Stimulated activated CD8-positive, alpha-beta memory T cell treated with anti-CD3 and anti-CD28 coated beads, Interleukin-4, amount 100 ng/mL, for 48 hours (primary cell): ENCODE measurements at places on chromosomes 12 and 14.

- no peak for DNase-seq
Observed at GRCh38 chr12:14416658-14417057, 51.2 kb downstream of the ATF7IP start.

DNA sequence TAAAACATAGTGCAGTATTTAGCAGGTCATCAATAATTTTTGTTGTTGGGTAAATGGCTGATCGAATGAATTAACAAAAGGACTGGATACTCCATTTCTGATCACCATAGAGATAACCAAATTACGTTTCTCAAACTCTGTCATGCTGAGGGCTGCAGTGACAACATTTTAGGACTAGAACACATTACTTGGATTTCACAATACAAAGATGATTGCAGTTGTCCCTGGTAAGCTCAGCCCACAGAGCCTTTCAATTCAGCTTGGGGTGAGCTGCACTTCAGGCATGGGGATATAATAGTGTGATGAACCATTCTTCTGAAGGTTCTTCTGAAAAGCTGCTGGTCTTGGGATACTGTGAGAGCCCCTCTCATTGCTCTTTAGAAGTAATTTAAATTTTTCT, 74.3 kb downstream of the FAR2 start:
- DNase-seq, result no peak

GRCh38 chr14:59317346-59317745, 128.9 kb downstream of the DAAM1 start:
- DNase-seq, result no peak

DNA sequence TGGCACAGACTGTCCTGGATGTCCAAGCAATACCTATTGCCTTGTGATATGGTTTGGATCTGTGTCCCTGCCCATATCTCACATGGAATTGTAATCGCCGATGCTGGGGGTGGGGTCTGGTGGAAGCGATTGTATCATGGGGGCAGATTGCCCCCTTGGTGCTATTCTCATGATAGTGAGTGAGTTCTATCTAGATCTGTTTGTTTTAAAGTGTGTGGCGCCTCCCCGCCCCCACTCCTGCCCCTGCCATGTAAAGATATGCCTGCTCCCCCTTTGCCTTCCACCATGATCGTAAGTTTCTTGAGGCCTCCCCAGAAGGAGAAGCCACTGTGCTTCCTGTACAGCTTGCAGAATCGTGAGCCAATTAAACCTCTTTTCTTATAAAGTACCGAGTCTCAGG, 16.8 kb upstream of the LRRC10 start:
- DNase-seq, result no peak

DNA sequence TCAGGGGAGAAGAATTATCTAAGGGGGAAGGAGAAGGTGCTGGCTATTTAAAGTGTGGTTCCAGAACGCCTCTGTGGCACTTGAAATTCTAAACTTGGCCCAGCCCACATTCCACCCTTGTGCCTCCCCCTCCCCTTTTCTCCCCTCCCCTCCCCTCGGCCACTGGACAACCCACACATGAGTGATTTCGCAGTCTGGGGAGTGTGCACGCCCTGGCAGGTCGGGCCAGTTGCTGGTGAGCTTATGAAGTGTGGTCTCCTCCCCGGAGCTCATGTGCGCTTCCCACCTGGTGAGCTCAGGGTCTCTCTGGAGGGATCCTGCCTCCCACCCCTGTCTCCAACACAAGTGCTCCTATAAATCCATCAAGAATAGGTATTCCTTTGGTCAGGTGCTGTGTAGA, at the start of gene SLC6A13:
SLC6A13 (minus strand) TSS at position 20 of the 400 bp plus-strand sequence. CDS start 2,784 bp downstream, outside the sequence.
- DNase-seq, result no peak

DNA sequence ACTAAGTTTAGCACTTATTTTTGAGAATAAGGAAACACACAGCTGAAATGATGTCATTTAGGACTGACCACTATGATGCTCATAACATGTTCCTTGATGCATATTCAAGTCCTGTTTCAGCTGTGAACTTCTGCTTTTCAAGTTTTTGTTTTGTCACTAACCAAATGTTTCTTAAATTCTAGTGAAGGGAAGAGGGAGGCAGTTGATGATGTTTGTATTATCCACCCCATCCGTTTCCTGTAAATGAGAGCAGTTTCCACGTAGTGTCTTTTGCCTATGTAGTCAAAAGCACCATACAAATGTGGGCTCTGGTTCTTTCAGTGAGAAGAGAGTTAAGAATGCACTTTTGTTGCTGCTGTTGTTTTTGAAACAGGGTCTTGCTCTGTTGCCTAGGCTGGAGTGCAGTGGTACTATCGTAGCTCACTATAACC, 491.8 kb downstream of the PCNX1 start:
- no peak for DNase-seq

GRCh38 chr14:89339579-89339978, 77.5 kb downstream of the FOXN3 start:
- DNase-seq, result no peak

DNA sequence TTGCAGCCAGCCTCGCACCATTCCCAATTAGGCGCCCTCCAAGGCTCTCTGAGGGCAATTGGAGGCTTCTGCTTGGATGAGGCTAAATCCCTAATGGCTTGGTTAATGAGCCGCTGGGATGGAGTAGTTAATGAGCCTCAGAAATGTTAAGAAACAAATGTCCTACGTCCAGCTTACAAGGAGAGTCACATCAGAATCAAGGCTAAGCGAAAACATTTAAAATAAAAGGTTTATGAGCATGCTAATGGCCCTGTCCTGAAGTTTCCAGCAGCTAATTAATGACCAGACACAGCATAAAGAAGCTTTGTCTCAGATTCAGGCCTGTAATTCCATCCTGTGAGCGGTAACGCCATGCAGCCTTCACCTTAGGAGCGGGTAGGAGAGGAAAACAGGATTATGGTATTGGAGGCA, 200.7 kb upstream of the BCL2L14 start:
- no peak for DNase-seq

DNA sequence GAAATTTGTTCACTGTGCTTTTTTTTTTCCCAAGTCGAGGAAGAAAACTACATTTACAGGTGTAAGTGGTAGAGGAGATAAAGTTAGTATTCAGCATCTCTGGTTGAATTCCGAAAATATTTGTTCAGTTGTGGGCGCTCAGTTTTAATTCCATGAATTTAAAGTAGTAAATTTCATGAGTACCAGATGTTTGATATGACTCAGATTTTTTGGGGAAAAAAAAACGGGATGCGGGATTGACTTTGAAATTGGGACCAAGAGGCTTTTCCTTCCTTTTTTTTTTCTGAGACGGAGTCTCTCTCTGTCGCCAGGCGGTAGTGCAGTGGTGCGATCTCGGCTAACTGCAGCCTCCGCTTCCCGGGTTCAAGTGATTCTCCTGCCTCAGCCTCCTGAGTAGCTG, 1.6 kb downstream of the TULP3 start:
- DNase-seq, result no peak

- no peak for DNase-seq
Observed at GRCh38 chr12:113727651-113728061, 238.5 kb downstream of the RBM19 start.

DNA sequence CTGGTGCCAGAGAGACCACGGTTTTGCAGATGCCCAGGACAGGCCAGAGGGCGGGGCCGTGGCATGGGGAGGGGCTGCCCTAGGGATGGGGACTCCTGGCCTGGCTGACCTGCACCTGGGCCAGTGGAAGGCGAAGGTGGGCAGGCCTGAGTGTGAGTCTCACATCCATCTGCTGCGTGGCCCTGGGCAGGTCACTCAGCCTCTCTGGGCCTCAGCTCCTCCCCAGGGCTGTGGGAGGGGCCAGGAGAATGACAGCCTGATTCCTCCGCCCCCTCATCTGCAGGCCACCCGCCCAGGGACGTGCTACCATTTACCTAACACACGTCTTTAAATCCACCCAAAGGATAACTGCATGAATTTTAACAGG, 90.9 kb downstream of the GALNT9 start:
- no peak for DNase-seq

DNA sequence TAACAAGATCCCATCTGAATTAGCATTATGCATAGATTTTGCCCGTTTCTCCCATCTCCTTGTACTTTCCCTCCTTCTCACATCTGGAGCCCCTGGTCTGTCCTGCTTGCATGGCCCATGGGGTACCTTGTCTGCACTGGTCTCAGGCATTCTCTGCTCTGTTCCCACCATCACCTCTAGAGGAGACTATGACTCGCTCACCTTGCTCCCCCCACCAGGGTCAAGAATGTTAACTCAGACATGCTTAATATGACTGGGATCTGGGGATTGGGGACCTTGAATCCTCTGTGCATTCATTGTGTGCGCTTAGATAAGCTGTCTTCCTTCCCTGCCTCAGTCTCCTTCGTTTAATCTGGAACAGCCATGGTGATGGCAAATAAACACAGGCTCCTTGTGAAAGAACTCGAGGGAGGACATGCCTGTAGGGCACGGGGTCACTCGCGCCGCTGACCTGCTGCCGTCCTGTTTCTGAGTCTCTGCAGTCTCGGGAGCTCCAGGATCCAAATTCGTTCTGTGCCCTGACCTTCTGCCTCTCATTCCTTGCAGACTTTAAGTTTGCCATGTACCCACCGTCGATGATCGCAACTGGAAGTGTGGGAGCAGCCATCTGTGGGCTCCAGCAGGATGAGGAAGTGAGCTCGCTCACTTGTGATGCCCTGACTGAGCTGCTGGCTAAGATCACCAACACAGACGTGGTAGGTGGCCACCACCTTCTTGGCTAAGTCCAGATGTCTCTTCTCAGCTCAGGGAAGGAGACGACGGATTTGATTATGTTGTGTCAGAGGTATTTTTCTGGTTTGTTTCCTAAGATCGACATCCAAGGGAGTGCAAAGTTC, 15.0 kb downstream of the CCND2 start:
- peak; percentile 32 for DNase-seq

- DNase-seq, result no peak
Observed at GRCh38 chr12:14418451-14418890, 53.0 kb downstream of the ATF7IP start.

DNA sequence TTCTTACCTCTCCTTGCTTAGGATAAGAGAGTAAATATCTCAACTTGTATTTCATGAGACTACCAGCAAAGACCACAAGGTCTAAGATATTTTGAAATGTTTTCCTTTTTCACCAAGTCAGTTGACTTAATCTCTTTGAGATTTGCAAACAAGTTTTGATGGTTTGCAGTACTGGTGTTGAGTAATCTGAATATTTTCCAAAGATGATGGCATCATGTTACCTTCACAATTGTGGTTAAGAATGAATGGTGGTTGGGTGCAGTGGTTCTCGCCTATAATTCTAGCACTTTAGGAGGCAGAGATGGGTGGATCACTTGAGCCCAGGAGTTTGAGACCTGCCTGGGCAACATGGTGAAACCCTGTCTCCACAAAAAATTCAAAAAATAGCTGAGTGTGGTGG, 225.7 kb downstream of the TMTC2 start:
- no peak for DNase-seq

- no peak for DNase-seq
Observed at GRCh38 chr12:56308714-56309113, 7.1 kb downstream of the CNPY2 start.

GRCh38 chr14:59085207-59085739, 103.2 kb upstream of the DAAM1 start:
- DNase-seq, result no peak

GRCh38 chr14:89331398-89331797, 85.6 kb downstream of the FOXN3 start:
- no peak for DNase-seq

DNA sequence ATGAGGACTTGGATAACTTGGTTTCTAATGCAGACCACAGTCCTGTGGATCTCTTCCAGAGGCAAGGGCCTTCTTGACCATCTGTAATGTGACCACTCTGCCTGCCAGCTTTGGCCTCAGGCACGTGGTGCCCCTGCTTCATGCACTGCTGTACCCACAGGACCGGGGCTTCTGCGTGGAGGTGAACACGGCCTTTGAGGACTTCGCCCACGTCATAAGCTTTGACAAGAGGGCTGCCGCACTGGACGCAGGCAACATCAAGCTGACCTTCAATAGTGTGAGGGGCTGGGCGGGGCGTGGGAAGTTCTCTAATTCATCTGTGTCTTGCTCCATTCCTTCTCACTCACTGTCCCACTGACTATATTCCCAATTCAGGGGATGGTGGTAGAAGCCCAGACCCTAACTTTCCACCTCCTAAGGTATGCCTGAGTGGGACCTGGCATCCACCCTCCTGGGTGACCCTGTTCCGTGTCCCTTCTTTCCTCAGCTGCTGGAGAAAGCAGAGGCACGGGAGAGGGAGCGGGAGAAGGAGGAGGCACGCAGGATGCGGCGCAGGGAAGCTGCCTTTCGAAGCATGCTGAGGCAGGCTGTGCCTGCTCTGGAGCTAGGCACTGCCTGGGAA, 18.5 kb downstream of the PRPF40B start:
- DNase-seq, result no peak

DNA sequence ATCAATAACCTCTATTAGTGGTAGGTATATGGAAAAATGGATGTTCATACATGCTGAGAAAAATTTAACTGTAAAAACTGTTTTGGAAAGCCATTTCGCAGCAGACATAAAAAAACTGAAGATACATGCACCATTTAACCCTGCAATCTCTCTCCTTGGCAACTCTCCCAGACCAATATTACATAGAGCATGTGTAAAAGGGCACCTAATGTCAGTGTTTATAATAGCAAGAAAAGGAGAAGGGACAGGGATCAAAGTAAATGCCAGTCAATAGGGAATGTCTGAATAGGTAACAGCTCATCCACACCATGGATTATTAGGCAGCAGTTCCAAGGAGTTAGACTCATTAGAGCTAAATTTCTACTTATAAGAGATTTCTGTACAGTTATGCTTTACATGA, 77.2 kb downstream of the BTG1 start:
- DNase-seq, result no peak

DNA sequence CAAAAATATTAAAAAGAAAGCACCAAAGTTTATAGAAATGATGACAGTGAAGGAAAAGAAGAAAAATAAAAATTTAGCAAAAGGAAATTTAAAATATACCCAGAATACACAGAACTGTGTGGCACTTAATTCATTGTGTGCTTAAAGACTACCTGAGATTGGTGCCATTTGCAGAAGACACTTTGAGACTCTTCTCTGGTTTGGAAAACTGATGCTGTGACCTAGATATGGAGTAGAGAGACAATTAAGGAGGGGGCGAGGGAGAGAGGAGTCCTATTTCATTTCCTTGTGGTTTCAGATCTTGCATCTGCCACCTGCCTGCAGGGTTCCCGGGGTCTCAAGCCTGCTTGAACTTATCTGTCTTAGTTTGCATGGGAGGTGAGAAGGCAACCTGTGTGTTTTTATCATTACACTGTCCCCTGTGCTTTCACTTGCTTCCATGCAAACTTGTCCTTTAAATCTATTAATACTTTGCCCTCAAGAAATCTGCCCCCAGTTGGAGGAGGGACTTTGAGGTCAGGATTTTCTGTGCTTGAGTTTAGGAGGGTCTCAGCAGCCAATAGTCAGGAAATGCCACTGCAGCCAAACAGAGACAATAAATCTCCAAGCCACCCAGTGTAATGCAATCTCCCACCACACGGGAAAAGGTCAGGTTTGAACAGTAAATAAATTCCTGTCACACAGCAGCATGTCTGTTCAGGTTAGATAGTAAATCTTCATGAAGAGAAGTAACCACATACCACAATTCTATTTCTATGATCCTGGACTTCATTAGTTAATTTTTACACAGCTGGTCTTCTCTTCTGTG, 119.4 kb downstream of the CAND1 start:
- no peak for DNase-seq

DNA sequence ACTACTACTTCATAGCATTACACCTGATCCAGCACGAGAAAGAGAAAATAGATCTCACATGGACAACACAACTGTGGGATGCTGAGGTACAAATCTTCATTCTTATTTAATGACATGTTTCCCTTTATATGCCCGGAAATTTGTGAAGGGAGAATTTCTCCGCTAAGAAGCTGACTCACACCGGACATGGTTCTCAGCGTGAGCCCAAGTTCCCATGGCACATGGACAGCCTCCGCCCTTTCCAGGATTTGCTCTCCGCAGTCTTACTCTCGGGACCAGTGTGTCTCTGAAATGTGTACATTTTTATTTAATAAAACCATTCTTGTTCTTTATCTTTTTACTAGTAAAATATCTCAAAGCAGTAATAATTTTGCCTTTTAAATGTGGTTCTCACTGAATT, 1154.8 kb downstream of the TMEM121 start:
- no peak for DNase-seq
